ENCODE measurements at places on chromosomes 2 and 18.

- DNase-seq: no peak
Observed at GRCh38 chr2:228655331-228655730, 473.8 kb upstream of the SPHKAP start.

GRCh38 chr2:239294571-239295054 lies 106.2 kb downstream of the HDAC4 start:
- DNase-seq: no peak

DNA sequence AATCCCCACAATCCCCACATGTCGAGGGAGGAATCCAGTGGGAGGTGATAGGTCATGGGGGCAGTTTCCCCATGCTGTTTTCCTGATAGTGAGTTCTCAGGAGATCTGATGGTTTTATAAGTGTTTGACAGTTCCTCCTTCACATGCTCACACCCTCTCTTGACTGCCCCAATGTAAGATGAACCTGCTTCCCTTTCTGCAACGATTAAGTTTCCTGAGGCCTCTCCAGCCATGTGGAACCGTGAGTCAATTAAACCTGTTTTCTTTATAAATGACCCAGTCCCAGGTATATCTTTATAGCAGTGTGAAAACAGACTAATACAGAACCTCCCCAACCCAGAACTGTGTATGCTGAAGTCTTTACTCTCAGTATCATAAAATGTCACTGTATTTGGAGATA lies 289.5 kb upstream of the MMADHC start:
- no peak for DNase-seq

DNA sequence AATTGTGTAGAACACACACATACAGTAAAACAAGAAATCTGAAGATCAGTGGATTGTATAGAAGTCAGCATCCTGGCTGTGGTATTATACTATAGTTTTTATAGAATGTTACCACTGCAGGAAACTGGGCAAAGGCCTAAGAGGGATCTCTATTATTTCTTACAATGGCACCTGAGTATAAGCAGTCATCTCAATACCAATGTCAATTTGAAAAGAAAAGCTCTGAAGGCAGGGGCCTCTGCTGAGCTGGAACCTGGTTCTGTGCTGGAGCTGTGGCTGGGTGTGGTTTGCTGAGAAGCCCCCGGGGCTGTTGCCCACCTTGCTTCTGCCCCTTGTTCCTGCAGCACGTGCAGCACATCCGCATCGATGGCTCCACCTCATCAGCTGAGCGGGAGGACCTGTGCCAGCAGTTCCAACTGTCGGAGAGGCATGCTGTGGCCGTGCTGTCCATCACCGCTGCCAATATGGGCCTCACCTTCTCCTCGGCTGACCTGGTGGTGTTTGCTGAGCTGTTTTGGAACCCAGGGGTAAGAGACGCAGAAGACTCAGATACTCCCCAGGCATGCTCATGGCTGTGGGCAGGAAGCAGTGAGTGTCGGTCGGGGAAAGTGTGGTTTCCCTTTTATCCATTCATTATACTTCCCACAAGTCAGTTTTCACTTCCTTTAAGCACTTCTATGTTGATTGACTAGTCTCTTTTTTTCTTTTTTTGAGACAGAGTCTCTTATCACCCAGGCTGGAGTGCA lies 23.5 kb upstream of the RPL37A start:
- no peak for DNase-seq
